ENCODE measurements at places on chromosomes 7 and 10. TPM values are rescaled to one million over a fixed set of nuclear protein-coding genes. Genes with fewer than 3 reads are reported as not detected.

DNA sequence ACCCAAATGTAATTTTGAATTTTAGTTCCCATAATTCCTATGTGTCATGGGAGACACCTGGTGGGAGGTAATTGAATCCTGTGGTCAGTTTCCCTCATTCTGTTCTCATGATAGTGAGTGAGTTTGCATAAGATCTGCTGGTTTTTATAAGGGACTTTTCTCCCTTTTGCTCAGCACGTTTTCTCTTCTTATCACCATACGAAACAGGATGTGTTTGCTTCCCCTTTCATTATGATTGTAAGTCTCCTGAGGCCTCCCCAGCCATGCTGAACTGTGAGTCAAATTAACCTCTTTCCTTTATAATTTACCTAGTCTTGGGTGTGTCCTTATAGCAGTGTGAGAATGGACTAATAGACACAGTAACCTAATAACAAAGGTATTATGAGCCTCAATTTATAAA, 36.1 kb upstream of the ZNF736 start:
- DNase-seq = no peak

DNA sequence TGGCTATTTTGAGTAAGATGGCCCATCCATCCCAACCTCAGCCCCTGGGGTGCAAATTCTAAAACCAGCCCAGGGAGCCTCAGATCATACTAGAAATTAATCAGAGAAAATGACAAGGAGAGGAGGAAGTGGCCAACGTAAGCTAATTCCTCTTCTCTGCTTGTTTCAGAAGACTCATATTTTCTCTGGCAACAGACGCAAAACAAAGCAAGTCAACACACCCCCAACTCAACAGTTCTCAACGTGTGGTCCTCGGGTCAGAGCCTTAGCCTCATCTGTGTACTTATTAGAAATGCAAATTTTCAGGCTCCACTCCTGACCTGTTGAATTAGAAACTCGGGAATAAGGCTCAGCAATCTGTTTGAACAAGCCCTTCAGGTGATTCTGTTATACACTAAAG, 413.9 kb upstream of the AUTS2 start:
- DNase-seq = no peak

DNA sequence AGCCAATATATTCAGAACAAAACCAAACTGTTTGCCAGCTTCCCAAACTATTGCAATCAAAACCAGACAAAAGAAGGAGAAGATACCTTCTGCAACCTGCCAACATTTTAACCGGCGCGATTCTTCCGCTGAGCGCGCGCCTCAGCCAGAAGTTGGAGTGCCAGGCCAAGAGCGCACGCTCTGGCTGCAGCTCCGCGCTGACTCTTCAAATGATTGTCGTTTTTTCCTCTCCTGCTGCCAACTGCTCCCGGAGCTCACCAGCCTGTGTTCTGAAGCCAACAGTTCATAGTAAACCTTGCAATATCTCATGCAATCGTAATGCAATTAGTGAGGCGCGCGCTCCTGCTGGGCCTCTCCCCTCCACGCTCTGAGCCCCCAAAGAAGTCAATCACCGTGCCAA, 259.7 kb upstream of the MGMT start:
- DNase-seq = no peak

DNA sequence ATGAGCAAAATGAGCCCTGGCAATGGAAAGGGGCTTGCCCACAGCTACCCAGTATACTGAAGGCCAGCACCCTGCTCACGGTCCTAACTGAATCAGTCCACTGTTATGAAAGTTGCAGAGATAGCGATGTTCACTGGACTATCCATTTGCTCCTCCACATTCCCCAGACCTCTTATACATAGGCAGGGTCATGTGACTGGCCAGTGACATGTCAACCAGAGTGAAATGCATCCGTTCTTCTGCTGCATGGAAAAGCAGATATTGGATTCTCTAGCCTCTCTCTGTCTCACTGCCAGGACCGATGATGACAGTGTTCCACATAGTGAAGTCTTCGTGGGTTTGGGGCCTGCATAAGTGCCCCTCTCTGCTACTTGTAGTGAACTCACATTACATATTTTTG, 503.4 kb downstream of the RPS24 start:
- no peak for DNase-seq

DNA sequence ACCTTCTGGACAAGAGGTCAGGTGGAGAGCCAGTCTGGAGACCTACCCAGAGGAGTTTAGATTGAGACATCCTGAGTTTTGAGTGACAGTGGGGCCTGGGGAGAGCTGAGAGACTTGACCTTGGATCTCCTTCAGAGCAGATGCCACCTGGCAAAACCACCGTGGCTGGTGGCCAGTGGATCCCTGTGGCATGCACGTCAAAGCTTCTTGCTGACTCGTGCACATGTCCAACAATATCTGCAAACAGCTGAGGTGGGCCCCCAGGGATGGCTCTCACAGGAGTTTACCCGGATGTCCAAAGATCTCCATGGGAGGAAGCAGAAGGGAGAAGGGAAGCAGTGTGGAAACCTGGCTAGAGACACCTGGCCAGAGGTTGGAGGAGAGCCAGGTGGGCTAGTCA, 230.5 kb downstream of the FANK1 start:
- DNase-seq = no peak

DNA sequence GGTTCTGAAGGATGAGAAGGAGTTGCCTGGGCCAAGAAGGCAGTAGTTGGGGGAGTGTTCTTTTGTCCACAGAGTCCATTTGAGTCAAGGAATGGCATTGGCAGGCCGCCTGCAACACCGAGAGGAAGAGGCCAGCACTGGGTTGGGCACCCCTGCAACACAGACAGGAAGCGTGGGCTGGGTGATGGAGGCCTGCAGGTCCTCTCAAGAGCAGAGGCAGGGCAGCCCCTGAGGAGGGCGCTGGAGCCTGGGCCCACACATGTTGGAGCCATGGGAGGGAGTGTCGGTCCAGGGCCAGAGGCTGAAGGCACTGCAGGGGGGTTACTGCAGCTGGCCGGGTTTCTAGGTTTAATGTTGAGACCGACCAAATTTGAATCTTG, 137.3 kb downstream of the PTPN20 start:
- peak; percentile 35 for DNase-seq

CDNF gene
- total RNA-seq = not detected

HABP2 gene
- total RNA-seq = not detected

BMPR1A gene
- 18.6 TPM for total RNA-seq
